ENCODE measurements at places on chromosomes 12 and 14.

DNA sequence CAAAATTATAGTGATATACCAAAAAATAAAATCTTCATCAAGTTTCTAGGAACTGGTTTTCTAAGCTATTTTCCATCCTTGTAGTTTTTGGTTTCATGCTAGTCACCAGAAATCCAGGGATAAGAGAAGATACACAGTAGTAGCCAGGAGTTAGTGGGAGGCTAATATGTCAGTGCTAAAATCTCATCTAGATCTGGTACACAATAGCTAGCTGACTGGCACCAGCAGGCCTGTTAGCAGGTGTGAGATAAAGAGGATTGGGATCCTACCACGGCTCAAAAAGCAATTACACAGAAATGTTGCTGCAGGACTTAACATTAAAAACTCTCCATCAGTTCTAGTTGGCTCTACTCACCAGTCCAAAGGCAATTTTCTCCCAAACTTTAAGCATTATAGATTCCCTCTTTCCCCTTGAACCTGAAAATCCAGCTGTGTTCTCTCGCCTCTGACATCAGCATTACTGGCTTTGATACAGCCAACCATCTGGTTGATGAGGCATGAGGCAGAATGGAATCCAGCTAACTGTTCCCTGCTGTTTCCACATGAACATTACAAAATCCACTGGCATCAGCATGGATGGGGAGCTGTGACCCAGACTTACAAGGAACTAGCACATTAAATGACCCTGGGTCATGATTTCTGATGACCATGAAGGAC, 41.8 kb upstream of the CCDC196 start:
- no peak for DNase-seq

DNA sequence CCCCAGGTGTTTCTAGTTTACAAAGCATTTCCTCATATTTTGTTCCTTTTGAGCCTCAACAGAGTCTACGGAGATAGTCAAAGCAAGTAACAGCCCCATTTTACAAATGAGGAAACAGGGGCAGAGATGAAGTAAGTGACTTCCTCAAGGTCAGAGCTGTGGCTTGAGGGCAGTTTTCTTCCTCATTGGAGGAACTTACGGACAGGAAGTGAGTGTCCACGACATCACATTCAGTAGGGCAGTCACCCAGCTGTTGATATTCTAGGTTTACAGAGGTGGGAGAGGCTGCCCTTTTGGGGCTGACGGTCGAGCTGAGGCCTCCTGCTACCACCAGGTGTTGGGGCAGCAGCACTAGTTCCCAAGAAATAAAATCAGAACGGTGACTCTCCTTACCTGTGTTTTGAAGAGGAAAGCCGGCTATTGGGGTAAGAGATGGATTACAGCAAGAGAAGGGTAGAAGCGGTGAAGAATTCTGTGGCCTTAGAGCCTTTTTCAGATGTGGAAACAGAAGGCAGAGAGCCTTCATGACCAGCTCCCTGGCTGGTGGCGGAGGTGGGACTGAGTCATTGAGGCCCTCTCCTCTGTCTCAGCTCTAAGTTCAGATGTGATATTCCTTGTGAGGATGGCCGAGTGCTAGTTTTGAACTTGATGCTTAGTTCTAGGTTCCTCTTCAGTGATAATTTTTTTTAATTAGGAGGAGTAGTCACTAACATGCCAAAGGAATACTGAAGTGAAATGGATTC, 41.7 kb downstream of the SUSD6 start:
- no peak for DNase-seq

DNA sequence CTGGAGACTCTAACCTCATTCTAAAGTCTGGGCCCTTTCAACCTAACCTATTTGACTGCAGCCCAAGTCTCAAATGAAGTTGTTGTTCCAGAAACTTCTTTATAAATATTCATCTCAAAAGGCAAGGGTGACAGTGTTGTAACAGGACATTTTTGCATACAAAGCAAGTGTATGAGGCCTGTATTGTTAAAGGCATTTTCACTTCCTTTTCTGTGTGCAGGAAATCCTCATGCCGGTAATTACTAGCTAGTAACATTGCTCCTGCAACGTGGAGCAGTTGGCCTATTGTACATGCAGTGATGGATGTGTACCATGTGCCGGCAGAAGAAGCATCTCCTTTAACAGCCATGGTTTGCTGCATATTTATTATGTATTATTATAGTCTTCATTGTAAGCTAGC, 156.5 kb upstream of the RMST start:
- no peak for DNase-seq

GRCh38 chr12:13686260-13686659, 295.1 kb downstream of the GRIN2B start:
- no peak for DNase-seq

- DNase-seq = no peak
These were observed 96.0 kb downstream of the ZFP36L1 start for GRCh38 chr14:68696721-68697495.

GRCh38 chr12:7485095-7485494, 18.5 kb downstream of the CD163 start:
- DNase-seq = no peak

DNA sequence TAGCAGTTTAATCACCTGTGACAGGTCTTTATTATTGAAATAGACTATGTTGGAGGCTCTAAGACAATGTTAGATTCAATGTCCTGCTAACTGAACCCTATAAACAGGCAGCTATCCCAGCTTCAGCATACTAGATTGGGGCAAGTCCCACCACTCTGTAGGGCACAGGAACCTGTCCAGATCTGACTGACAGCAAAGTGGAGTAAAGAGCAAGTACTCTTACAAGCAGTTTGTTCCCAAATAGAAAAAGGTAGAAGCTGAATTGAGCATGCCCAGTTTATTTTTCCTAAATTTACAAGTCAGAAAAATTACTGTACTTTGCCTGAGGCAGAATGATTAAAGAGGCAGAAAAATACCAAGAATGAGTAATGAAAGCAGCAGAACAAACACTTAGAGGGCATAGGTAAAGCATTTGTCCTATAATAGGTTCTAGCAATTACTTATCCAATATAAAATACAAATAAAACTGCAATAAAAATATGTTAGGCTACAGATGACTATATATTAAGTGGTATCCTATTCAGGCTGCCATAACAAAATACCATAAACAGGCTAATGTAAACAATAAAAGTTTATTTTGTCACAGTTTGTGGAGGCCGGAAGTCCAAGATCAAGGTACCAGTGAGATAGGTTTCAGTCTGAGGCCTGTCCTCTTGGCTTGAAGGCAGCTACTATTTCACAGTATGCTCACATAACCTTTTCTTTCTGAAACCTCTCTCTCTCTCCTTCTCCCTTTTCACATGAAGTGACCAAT, 868.2 kb downstream of the C12orf50 start:
- no peak for DNase-seq

- no peak for DNase-seq
These were observed 916.5 kb downstream of the TMEM121 start for GRCh38 chr14:106442857-106443256.

- no peak for DNase-seq
These were observed 15.4 kb downstream of the LGMN start for GRCh38 chr14:92733007-92733406.

DNA sequence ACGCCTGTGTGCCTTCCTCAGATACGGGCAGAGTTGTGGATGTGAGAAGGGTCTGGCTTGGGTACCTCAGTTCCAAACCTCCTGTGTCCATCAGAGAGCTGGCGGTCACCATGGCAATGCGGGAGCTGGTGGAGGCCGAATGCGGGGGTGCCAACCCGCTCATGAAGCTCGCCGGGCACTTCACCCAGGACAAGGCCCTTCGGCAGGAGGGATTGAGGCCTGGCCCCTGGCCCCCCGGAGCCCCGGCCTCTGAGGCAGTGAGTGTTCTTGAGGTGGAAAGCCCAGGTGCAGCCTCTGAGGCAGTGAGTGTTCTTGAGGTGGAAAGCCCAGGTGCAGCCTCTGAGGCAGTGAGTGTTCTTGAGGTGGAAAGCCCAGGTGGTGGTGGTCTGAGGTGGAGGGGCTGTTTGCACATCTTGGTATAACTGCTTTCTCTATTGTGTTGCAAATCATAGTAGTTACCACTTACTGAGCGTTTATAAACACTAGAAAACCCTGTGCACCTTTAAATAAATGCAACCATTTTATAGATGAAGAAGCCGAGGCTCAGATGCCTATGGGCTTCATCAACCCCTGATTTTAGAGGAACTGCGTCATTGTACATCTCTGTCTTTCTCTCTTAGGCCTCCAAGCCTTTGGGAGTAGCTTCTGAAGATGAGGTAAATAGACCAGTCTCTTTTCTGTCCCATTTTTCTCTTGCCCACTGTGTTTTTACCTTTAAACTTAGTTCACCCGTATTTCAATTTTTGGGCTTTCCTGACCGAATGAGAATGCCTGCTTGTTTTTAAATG, 976 bp downstream of the PEX5 start:
- no peak for DNase-seq

- no peak for DNase-seq
These were observed 30.0 kb downstream of the TMEM132D start for GRCh38 chr12:129873833-129874208.

- no peak for DNase-seq
These were observed 277.9 kb upstream of the FOXG1 start for GRCh38 chr14:28488684-28489083.

DNA sequence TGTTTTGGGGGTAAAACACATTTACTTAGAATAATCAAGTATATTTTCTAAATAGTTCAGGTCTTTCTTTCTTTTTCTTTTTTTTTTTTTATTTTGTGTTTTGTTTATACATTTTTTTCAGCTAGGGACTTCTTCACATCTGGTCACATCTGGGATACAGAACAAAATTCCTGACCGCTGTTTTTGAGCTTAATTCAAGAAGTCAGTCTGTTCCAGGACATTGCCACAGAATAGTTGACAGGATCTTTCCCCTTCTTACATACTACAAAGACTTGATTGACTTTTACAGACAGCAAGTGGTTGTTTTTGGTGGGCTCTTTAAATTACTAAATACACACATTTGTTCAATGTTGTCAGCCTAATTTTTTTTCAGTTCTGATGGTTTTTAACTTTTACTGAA, 41.8 kb upstream of the DCN start:
- no peak for DNase-seq

- no peak for DNase-seq
These were observed 584 bp downstream of the VRK1 start for GRCh38 chr14:96797582-96798349.

- no peak for DNase-seq
These were observed 1052.4 kb downstream of the BCL11B start for GRCh38 chr14:98219638-98220037.

DNA sequence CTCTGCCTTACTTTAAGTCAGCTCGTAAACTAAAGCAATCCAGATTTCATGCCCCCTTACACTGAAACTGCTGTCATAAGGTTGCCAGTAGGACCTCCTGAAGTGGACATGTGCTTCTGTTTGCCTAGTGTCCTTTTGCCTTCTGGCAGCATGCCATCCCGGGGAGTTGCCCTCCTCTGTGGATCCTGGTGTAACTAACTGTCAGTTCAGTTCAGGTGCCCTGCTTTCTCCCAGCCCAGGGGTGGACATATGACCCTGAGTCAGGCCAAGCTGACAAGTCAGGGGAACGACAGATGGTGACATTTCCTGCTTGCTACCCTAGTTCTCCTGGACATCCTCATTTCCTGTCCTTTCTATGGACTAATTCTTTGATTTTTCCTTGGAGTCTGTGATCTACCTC, 25.6 kb downstream of the AKAP6 start:
- DNase-seq = no peak

DNA sequence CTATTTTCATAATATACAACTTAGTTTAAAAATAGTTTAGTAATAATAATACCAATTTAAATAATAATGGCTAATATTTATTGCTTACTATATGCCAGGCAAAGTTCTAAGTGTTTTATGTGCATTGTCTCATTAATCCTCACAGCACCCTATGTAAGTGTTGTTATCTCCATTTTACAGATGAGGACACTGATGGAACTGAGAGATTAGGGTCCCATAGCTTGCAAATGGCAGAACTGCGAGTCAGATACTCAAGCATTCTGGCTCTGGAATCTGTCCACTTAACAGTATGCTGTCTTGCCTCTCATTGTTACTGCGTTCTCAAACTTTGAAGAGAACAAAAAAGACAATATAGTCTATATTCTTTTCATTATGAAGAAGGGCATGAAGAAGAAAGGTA, 19.0 kb downstream of the AP5M1 start:
- no peak for DNase-seq

GRCh38 chr12:127292736-127293135, 974.2 kb upstream of the TMEM132C start:
- no peak for DNase-seq

DNA sequence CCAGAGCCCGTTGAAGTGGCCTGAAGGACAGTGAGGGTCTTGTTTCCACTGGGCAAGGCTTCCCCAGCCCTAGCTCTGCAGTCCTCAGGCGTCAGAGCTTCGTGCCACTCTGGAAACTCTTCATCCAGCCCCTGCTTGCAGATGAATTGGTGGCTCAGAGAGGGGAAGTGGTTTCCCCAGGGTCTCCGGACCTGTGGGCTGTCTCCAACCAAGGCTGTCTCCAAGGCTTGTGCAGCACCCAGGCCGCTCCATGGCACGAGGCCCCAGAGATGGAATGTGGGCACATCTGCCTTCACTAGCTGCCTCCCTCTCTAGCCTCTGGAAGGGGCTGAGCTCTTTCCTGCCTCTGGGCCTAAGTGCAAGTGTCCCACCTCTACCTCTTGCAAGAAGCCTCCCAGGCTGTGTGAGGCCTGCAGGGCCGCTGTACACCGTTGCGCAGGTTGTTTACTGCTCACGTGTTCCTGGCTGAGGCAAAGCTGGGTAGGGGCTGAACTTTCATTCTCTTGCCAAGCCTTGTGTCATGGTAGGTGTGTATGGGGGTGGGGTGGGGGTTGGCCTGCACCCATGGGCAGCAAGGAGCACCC, 11.1 kb downstream of the RIN3 start:
- no peak for DNase-seq

DNA sequence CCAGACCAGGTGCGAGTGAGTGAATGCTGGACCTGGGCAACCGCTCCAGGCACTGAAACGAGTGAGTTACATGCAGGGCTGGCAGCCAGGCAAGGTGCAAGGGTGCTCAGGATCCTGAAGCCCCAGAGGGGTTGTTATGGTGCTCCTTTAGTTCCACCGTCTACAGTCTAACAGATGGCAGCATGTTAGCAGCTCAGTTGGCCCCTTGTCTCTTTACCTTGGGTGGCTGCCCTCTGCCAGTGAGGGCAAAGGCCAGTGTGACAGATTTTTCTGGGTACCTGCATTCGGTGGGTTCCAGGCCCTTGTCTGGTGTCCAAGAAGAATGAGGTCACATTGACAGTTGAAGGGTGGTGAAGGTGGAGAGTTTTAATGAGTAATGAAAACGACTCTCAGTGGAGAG, 106.8 kb downstream of the SLCO1B3 start:
- DNase-seq = no peak

DNA sequence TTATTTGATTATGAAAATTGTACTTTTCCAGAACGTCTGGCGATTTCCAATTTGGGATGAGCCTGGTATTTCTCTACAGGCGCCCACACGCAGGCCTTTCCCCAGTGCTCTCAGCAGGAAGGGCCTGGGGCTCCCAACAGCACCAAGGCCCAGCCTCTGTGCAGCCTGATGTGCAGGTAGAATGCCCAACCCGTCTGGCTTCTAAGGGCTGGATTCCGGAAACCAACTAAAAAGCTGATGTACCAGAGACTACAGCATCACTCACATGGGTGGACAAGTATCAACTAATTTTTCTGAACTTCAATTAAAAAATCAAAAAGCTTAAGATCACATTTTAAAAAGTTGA, 25.8 kb downstream of the CDC42BPB start:
- no peak for DNase-seq

GRCh38 chr12:123659996-123660727, 10.8 kb upstream of the TCTN2 start:
- no peak for DNase-seq

- DNase-seq = no peak
These were observed 713 bp downstream of the ALKBH2 start for GRCh38 chr12:109092497-109093021.

GRCh38 chr12:62163368-62163767, 96.8 kb upstream of the USP15 start:
- DNase-seq = no peak
